ENCODE measurements at places on chromosomes 6 and 20. TPM values are rescaled to one million over a fixed set of nuclear protein-coding genes. Genes with fewer than 3 reads are reported as not detected.

UBE2J1 gene
- 37.3 TPM for polyA plus RNA-seq

BMP7 gene
- 11.4 TPM for polyA plus RNA-seq

SOX18 gene
- 2.0 TPM for polyA plus RNA-seq

GRCh38 chr6:44171899-44172546, 13.4 kb downstream of the CAPN11 start:
- H3K4me3 ChIP-seq, result no peak overlapping the region
- H3K27ac ChIP-seq, result no peak overlapping the region
- H3K27me3 ChIP-seq, result no peaks in the 10 kb centered on the region
- no peak for DNase-seq
- no peaks in the 10 kb centered on the region for H3K36me3 ChIP-seq
- no peaks in the 10 kb centered on the region for H3K4me1 ChIP-seq

DNA sequence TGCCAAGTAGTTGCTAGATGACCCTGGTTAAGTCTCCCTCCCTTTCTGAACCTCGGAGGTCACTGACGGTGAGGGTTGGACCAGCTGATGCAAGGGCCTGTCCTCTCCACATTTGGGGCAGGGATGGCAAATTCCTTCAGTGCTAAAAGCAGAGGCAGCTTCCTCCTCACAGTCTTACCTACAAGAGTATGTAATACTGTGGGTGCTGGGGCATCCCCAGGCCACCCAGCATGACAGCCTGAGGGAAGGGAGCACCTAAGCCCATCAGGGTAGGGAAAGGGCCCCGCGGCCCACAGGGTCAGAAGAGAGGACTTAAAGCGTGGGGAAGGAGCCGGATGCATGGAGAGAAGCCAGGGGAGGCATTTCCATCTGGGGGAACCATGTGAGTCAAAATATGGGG, 38.0 kb downstream of the TGM3 start:
- H3K36me3 ChIP-seq, result no peaks in the 10 kb centered on the region
- H3K27ac ChIP-seq, result no peak overlapping the region
- H3K27me3 ChIP-seq, result peaks cover 8% of the 10 kb centered on the region
- H3K4me1 ChIP-seq, result peaks cover 4% of the 10 kb centered on the region

DNA sequence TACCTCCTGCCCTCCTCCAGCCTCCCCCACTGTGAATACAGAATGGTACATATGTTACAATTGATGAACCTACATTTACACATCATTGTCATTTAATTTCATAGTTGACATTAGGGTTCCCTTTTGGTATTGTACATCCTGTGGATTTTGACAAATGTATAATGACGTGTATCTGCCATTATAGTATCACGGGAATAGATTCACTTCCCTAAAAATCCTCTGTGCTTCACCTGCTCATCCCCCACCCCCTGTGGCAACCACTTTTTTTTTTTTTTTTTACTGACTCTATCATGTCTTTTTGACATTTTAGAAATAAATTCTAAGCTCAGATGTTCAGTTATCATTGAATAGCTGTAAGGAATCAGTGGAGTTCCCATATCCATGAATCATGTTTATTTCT, 30.4 kb downstream of the HECA start:
- DNase-seq, result no peak
- no peaks in the 10 kb centered on the region for H3K27me3 ChIP-seq
- H3K27ac ChIP-seq, result no peak overlapping the region
- peaks cover 14% of the 10 kb centered on the region for H3K4me1 ChIP-seq
- H3K4me3 ChIP-seq, result no peak overlapping the region

Data from hepatocyte (in vitro differentiated cells).